ENCODE measurements at places on chromosomes 3 and 15. TPM values are rescaled to one million over a fixed set of nuclear protein-coding genes. Genes with fewer than 3 reads are reported as not detected.

ZIC1 gene
- total RNA-seq: 0.06 TPM

IGSF11 gene
- not detected for total RNA-seq

MUC13 gene
- total RNA-seq: not detected

ZNF621 gene
- total RNA-seq: 12.0 TPM

FRMD4B gene
- 87.6 TPM for total RNA-seq

EFL1 gene
- 16.0 TPM for total RNA-seq

DLEC1 gene
- total RNA-seq: not detected

FMN1 gene
- total RNA-seq: 1.3 TPM

REC114 gene
- total RNA-seq: not detected
